ENCODE measurements at places on chromosomes 5 and 9. TPM values are rescaled to one million over a fixed set of nuclear protein-coding genes. Genes with fewer than 3 reads are reported as not detected.

GRCh38 chr5:73786043-73786831 lies 160.2 kb downstream of the ARHGEF28 start:
- no peaks in the 10 kb centered on the region for H3K4me1 ChIP-seq
- H3K27ac ChIP-seq = no peak overlapping the region
- no peak for DNase-seq
- no peaks in the 10 kb centered on the region for H3K27me3 ChIP-seq

DNA sequence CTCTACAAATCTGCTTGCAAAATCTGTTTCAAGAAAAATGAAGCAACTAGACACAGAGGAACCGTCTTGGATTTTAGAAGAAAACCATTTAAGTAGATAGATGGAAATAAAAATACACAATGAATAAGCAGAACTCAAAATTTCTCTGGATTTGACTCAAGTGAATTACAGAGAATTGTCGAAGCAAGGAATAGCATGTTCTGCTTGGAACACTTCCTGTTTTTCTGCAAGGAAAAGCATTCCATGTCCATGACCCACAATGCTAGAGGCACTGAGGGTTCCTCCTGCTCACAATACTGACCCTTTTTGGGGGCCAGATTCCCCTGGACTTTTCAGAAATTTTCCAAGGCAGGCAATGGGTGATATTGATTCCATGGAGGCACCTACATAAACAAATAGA lies 29.8 kb downstream of the PRUNE2 start:
- no peaks in the 10 kb centered on the region for H3K27me3 ChIP-seq
- no peak overlapping the region for H3K27ac ChIP-seq
- H3K36me3 ChIP-seq = no peaks in the 10 kb centered on the region

DNA sequence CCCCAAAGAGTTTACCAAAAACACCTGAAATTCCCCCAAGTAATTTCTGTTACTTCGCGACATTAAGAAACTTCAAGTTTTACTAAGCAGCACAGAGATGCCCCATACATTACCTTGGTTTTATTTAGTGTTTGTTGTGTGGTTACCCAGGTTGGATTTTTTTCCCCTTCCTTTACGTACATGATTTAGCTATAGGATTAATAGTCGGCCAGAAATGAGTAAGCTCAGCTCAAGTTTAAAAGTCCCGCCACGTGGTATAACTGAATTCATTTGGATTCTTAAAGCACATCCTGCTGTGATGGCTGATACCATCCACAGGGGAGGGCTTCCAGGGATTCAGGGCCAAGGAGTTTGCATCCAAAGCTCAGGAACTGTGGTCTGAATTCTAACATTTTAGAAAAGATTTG lies 75.9 kb downstream of the DAP start:
- no peak for DNase-seq
- H3K27me3 ChIP-seq = no peaks in the 10 kb centered on the region
- H3K36me3 ChIP-seq = no peaks in the 10 kb centered on the region
- no peak overlapping the region for H3K4me3 ChIP-seq
- no peak overlapping the region for H3K27ac ChIP-seq

Gene EQTN
- not detected for total RNA-seq

- H3K27me3 ChIP-seq = no peaks in the 10 kb centered on the region
- no peaks in the 10 kb centered on the region for H3K36me3 ChIP-seq
- H3K4me3 ChIP-seq = no peak overlapping the region
- peaks cover 56% of the 10 kb centered on the region for H3K4me1 ChIP-seq
- peak overlapping the region; percentile 50 for H3K27ac ChIP-seq
Measured at GRCh38 chr9:38039907-38040682, 28.9 kb downstream of the SHB start.

DNA sequence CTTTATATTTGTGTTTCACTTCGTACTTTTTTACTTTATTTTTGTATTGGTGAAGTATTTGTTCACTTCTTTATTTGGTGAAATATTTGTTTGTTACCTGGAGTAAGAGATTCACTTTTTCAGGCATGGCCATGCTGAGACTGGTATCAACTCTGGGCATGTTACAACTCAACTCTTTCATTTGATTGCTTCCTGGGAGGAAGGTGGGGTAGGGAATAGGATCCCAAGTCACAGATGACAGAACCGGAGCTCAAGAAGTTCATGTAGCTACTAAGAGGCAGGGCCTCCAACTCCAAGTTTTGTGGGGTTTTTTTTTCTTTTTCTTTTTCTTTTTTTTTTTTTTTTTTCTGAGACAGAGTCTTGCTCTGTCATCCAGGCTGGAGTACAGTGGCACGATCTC lies 6.1 kb upstream of the ADGRD2 start:
- peaks cover 28% of the 10 kb centered on the region for H3K4me1 ChIP-seq
- no peak overlapping the region for H3K27ac ChIP-seq
- H3K36me3 ChIP-seq = no peaks in the 10 kb centered on the region
- no peaks in the 10 kb centered on the region for H3K27me3 ChIP-seq
- H3K4me3 ChIP-seq = no peak overlapping the region

DNA sequence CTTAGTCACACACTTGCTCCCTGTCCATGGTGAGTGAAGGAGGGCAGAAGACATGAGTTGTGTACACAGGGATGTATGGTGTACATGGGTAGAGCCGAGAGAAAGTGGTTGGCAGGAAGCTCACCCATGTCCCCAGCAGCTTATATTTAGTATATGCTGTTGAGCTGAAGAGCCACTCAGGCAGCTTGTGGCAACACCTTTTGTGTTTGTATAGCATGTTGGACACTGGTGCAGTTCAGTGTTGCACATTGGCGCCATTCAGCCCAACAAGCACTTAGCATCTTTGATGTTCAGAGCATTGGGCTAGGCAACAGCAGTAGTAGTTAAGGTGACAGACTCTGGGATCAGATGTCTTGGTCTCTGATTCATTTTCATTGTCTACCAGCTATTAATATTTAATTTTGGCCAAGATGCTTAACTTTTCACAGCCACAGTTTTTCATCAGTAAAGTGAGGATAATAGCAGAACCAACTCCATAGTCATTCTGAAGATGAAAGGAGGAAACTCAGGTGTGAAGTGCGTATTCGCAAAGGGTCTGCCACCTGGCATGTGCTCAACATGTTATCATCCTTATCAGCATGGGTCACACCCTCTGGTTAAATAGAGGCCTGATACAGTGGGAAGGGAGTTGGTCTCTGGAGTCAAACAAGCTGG lies 184.8 kb downstream of the NR3C1 start:
- H3K27me3 ChIP-seq = no peaks in the 10 kb centered on the region
- H3K4me1 ChIP-seq = peaks cover 8% of the 10 kb centered on the region
- H3K27ac ChIP-seq = no peak overlapping the region
